Vagina (tissue), 2 donors: ENCODE measurements at places on chromosomes 4 and X.

- DNase-seq = no peak
These were observed 341.9 kb downstream of the CAMK2D start for GRCh38 chr4:113419631-113420030.

- DNase-seq = no peak
These were observed 7.3 kb upstream of the RAB9B start for GRCh38 chrX:103839404-103839803.

GRCh38 chr4:26086621-26087441, 172.8 kb downstream of the SMIM20 start:
- DNase-seq = no peak

- no peak for DNase-seq
These were observed 50.2 kb downstream of the DCX start for GRCh38 chrX:111361751-111362150.

DNA sequence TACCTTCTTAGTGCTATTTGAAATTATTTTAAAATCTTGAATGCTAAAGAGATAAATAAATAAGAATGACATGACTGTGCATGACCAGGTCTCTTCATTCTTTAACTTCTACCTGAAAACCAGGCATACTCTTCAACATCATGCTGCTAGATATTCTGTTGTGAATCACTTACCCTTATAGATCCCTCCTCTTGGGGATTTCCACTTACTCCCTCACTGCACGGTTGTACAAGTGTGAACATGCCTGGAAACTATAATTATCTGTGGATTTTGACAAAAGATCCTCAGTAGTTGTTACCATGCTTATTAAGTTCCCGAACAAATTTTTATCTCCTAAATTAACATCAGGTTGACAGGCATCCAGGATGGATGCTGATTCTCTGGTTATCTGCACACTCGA, 54.3 kb downstream of the ADGRL3 start:
- no peak for DNase-seq

DNA sequence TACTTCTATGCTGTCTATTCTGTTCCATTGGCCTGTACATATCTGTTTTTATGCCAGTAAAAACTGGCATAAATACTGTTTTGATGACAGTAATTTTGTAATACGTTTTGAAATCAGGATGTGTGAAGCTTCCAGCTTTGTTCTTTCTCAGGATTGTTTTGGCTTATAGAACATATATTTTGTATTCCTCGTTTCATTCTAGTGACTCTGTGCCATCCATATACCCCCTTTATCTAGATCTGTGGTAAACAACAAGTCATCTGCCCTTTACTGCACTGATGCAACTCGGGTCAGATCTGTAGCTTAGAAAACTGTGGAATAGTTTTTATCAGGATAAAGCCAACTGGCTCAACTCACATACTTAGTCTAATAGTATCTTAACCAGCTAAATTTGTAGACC, 233.7 kb downstream of the PRDM5 start:
- no peak for DNase-seq

- DNase-seq = no peak
These were observed 14.7 kb downstream of the NDP start for GRCh38 chrX:43958529-43958928.

DNA sequence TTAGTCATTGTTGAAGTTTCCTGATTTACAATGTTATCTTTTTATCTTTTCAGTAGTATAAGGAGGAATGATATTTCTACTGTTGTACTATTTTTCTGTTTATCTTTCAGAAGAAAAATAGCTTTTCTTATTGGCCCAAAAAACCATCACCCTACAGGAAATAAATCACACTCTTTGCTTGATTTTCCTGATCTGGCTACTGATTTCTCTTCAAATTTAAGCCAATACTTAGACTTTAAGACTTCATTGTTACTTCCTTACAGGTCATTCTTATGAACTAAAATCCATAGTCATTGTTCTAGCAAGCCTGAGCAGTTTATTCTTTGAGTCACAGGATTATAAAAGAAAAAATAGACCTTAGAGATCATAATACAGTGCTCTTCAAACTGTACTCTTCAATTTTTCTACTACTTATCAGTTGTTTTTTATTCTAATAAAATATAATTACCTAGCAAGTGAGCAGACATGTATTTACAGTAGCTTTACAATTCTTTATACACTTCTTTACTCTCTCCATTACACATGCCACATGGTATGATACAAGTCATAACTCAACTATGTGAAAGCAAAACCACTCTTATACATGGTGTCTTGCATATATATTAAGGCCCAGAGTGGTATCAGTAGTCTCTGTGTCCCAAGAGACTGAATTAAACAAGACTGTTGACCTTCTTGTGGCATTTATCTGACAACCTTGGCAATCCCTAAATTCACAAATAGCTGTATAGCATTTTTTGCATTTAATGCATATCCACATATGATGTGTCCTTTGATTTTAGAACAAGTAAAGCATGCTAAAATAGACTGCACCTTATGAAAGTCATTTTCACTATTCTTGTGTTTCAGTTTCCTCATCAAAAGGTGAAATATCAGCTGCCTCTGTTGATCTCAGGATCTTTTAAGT, 47.9 kb downstream of the TET2 start:
- DNase-seq = no peak

DNA sequence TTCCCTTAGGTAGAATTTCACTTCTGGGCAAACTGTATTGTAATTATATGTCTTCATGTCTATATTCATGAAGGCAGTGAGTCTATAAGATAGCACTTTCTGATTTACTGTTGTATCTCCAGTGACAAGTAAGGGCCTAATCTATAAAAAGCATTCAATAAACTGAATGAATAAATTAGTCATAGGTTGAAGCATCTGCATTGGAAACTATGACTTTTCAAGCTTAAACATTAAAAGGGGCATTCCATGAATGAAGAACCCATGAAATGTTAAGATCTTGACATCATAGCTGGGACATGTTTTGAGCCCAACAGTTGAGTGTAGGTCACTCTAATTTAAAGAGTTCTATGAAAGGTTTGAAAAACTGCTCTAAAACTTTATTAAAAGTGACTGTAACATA, 159.3 kb upstream of the LCORL start:
- no peak for DNase-seq

GRCh38 chr4:177177541-177178081, 132.1 kb upstream of the NEIL3 start:
- no peak for DNase-seq

- DNase-seq = no peak
These were observed 15.1 kb downstream of the UBE2K start for GRCh38 chr4:39712819-39713607.

DNA sequence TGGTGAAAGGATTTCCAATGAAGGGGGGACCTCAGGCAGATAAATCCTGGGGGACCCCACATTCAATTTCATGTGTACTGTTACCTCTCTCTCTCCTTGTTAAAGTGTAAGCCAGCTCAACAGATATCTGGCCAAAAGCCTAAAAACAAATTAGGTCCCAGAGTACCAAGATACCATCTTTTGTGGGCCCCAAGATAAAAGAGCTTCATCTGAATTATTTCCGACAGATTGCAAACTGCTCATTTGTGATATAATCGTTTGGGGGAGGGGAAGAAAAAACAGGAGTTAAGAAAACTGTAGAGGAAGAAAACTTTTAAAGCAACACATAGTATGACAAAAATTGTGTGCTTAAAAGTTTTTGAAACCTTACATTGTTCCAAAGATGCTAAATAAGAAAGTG, 33.6 kb downstream of the GRIA3 start:
- no peak for DNase-seq

DNA sequence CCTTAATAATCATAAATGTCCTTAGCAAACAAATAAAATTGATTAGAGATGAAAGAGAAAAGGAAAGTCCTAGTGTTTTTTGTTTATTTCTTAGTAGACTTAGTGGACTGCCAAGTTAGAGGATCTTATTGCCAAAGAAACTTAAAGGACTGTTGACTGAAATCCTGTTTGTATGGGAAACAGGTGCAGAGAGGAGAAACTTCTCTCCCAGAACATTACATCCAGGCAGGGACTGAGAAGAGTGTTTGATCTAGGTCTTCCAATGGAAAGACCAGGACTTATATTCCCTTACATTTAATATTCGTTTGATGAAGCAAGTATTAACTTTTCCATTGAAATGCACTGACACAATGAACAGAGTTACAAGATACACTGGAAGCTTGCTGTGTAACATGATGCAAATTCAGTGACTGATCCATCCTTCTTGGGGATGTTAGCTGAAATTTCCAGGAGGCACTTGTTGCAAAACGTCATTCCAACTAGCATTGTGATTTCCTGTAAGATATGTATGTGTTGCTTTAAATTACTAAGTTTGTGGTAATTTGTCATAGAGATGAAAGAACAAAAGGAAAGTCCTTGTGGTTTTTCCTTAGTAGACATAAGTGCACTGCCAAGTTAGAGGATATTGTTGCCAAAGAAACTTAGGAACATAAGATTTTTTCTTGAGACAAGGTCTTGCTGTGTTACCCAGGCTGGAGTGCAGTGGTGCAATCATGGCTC, 505.6 kb downstream of the STIM2 start:
- no peak for DNase-seq

- DNase-seq = no peak
These were observed 18.4 kb upstream of the OGT start for GRCh38 chrX:71514367-71515037.

GRCh38 chr4:108878806-108879205, 116.0 kb upstream of the ETNPPL start:
- no peak for DNase-seq

DNA sequence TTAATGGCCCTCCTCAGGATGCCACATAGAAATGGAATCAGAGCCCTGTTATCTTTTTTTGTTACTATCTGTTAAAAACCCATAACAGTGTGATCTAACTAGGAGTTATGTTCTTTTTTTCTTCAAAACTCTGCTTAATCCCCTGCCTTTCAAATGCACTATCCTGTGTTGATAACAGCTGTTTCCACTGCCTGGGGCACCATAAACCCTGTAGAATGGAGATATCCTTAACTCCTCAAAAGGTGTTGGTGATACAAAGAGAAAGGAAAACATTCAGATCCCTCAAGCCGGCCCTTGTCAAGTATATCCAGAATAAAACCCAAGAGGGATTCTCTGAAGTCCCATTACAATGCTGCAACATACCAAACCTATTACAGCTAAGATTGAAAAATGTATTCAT, 108.6 kb downstream of the ACTRT1 start:
- no peak for DNase-seq

- no peak for DNase-seq
These were observed 28.1 kb upstream of the HPSE start for GRCh38 chr4:83362492-83363329.

- no peak for DNase-seq
These were observed 76.1 kb downstream of the AMMECR1 start for GRCh38 chrX:110241816-110242215.

GRCh38 chr4:136302566-136302965, 1229.7 kb downstream of the PCDH18 start:
- no peak for DNase-seq

GRCh38 chr4:106266201-106266600, 49.8 kb downstream of the TBCK start:
- no peak for DNase-seq

- no peak for DNase-seq
These were observed 1.9 kb upstream of the HAUS3 start for GRCh38 chr4:2243681-2244380.

GRCh38 chrX:44891642-44892041, 18.7 kb downstream of the KDM6A start:
- DNase-seq = no peak

DNA sequence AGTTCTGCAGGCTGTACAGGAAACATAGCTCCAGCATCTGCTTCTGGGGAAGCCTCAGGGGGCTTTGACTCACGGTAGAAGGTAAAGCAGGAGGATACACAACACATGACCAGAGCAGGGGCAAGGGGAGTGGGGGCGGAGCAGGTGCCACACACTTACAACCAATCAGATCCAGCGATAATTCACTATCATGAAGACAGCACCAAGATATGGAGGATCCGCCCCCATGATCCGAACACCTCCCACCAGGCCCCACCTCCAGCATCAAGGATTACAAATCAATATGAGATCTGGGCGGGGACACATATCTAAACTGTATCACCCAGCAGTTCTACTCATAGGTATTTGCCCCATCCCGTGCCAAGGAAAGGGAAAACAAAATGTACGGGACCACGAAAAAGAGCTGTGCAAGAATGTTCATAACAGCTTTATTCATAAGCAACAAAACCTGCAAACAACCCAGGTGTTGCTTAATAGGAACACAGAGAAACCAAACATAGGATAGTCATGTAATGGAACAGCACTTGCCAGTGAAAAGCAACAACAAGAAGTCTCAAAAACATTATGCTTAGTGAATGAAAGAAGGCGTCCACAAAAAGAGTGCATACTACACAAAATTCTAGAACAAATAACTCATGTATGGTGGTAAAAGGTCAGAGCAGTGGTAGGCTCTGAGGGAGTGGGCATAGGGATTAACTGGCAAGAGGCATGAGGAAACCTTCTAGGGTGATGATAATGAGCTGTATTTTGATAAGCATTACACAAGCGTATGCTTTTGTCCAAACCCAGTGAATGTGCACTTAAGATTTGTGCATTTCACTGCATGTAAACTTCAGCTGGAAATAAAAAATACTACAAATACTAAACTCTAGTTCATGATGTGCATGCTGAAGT, 130.9 kb upstream of the FAM9B start:
- no peak for DNase-seq

GRCh38 chr4:56048702-56049431, 100.1 kb downstream of the CEP135 start:
- no peak for DNase-seq

DNA sequence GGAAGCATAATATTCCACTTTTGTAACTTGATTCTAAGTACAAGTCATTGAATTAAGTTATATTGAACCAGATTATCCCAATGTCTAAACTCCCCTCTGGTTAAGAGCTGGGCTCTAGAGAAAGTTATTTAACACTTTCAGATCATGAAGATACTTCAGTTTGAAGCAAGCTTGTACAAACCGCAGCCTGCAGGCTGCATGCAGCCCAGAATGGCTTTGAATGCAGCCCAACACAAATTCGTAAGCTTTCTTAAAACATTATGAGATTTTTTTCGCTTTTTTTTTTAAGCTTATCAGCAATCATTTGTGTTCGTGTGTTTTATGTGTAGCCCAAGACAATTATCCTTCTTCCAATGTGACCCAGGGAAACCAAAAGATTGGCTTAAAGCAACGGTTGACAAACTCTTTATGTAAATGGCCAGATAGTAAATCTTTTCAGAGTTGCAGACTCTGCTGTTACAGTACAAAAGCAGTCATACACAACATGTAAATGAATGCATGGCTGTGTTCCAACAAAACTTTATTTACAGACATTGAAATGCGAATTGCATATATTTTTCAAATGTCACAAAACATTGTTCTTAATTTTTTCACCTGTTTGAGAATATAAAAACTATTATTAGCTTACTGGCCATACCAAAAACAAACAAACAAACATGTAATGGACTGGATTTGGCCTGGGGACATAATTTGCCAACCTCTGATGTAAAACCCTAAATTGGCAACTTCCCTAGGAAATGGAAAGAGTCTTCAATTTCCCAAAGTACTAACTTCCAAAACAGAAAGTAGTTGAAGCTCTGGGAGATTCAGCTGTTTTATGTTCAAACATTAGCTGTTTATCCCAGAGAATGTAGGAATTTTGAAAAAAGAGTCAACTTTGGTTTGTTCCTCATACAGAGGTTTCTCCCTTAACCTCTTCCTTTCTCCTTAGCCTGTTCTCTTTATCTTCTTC, 201.1 kb upstream of the MBNL3 start:
- DNase-seq = no peak
